Mesothelial cell of epicardium (in vitro differentiated cells): ENCODE measurements at places on chromosomes 6 and 20. TPM values are rescaled to one million over a fixed set of nuclear protein-coding genes. Genes with fewer than 3 reads are reported as not detected.

The LHFPL5 gene
- total RNA-seq: not detected in 3 replicates

The BTN1A1 gene
- total RNA-seq: 0.09 to 0.11 TPM in 2 of 3 replicates, not detected in the other

DNA sequence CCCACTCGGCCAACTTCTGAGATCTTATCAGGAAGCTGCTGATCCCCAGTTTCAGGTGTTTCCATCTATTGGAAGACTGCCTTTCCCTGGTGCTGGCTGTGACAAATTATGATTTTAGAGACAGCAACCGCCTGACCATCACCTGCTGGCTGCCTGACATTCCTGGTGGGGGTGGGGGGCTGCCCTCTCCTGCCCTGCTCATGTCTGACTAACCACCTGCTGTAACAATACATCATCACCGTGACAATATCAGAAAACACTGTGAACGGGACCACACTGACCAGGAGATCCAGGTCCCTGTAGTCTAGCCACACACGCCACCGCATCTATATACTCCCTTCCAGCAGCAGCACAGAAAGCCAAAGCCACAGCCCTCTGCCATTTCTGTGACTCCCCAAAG is 537.5 kb downstream of the QKI start:
- peaks cover 3% of the 10 kb centered on the region for H3K27me3 ChIP-seq
- H3K4me1 ChIP-seq: peaks cover 7% of the 10 kb centered on the region
- H3K4me3 ChIP-seq: no peak overlapping the region
- DNase-seq: no peak

GRCh38 chr6:25329161-25329817 is 50.1 kb downstream of the CARMIL1 start:
- H3K27ac ChIP-seq: no peak overlapping the region
- peaks cover 23% of the 10 kb centered on the region for H3K4me1 ChIP-seq
- no peak for DNase-seq
- H3K4me3 ChIP-seq: no peak overlapping the region
- H3K27me3 ChIP-seq: no peaks in the 10 kb centered on the region

DNA sequence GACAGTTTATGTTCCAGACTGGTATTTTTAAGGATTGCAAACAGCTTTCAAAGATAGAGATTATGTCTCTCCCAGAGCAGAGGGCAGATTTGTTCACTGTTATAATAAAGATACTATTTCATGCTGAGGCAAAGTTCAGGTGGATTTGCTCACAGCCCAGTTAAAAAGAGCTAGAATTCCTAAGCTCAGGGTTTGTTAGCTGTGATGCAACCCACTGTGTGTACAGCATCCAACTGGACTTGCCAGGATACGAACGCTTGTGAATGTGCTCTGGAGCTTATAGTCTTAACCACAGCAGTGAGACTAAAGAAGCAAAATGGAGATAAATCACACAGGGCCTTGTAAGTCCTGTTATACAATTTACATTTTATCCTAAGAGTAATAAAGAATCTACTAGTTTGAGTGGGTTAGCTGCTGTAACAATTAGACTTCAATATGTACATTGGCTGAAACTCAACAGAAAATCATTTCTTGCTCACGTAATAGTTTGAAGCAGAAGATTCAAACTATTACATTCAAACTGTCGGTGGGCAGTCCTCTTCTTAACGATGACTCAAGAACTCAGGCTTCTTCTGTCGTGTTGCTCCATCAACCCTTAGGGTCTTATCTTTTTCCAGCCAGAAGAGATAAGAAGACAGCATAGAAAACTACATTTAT is 204.0 kb upstream of the PLN start:
- peaks cover 2% of the 10 kb centered on the region for H3K36me3 ChIP-seq
- no peak overlapping the region for H3K27ac ChIP-seq
- H3K27me3 ChIP-seq: peaks cover 13% of the 10 kb centered on the region
- peaks cover 2% of the 10 kb centered on the region for H3K4me1 ChIP-seq

DNA sequence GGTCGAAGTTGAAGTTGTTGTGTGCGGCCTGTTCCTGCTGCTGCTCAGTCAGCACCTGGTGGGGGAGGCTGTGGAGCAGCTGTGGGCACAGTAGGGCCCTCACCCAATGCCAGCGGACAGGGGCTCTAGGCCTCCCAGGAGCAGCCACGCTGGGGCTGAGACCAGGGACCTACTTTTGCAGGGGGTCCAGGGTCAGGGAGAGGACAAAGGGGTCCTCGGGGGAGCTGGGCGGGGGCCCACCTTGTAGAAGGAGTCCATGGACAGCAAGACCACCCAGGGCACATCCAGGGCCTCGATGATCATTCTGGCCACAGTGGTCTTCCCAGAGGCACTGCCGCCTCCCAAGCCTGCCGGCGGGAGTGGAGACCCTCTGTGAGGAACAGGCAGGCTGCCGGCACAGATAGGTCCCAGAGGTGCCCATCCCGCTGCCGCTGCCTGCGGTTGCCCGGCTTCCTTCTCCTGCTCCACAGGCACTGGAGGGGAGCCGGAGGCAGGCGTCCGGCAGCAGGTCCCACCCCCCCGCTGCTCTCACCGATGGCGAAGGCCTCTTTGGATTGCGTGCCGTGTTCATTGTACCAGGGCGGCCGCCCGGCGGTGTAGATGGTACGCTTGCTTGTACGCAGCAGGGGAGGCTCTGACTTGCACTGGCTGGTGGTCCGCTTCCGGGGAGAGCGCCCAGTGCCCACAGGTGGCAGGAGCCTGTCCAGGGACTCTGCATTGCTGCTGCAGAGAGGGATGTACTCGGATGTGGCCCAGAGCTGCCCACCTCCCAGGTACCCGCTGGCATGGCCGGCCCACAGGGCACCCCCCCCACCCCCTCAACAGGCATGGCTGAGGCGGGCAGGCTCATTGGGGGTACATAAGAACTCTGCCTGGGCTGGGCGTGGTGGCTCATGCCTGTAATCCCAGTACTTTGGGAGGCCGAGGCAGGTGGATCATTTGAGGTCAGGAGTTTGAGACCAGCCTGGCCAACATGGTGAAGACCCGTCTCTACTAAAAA is 10.0 kb downstream of the UCKL1 start:
- no peak for DNase-seq
- H3K36me3 ChIP-seq: peaks cover 4% of the 10 kb centered on the region
- peaks cover 19% of the 10 kb centered on the region for H3K4me1 ChIP-seq
- H3K27ac ChIP-seq: peak overlapping the region; percentile 10

The SAMD10 gene
- 10.3 to 11.7 TPM (median 11.4 TPM) in 3 replicates for total RNA-seq
